Activated CD8-positive, alpha-beta memory T cell treated with anti-CD3 and anti-CD28 coated beads for 4 hours (primary cell): ENCODE measurements at places on chromosomes 1 and 21.

DNA sequence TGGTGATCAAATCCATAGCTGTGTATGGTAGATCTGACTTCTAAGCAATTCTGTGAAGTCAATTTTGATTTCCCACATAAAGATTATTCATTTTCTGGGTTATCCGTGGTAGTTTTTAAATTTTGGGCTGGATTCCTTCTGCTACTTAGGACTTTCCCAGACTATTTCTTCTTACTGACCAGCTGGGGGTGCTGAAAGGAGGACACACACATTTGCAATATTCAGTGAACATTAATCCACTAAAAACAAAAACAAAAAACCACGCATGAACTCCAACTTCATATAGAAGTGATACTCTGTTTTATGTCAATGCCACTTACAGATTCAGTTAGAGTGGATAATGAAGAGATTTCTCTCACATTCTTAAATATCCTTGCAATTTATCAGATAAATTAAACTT, 105.4 kb downstream of the KCTD3 start:
- no peak for DNase-seq

DNA sequence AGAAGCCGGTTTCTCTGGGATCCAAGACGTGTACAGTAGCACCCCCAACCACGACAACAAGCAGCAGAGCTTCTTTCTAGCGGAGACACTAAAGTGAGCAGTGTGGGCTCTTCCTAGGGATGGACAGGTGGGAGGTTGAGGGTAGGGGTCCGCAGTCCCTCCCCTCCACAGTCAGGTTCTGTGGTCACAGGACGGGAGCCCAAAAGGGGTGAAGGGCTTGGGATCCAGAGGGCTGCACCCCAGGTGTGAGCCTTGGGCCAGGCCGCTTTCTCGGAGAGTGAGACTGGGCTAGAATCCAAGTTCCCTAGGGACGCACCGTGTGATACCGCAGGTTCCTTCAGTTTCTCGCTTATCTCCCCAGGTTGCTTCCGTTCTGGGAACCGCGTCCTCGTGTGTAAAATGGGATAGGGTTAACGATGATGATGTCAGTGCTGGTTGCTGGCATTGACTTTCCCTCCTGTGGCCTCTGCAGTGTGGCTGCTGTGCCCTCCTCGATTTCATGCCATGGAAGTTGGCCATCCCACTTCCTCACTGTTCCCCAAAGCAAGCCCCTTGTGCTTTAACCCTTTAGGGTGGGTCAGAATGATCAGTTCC, 17.3 kb upstream of the SELENON start:
- no peak for DNase-seq

DNA sequence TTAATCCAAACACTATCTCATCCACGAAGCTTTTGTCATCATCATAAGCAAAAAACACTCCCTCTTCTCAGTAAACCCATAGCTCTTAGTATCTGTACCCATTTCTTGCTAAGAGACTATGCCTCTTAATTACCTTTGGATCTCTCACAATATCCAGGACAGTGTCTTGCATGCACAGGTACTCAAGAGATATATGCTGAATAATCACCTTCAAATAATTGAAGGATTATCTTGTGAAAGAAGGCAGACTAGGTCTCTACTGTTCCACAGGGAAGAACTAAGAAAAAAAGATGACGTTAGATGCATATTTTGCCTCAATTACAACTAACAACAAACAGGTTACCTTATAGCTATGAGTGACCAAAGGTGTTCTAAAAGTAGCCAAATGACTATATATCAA, 11.5 kb downstream of the FOXJ3 start:
- DNase-seq: no peak

- DNase-seq: no peak
Measured at GRCh38 chr1:60367532-60367931, 294.0 kb upstream of the C1orf87 start.

GRCh38 chr1:7885513-7886404, 32.9 kb upstream of the UTS2 start:
- DNase-seq: no peak

GRCh38 chr1:151444783-151445177, 14.5 kb downstream of the POGZ start:
- no peak for DNase-seq

- DNase-seq: no peak
Measured at GRCh38 chr1:94999456-95000131, 72.7 kb upstream of the CNN3 start.

DNA sequence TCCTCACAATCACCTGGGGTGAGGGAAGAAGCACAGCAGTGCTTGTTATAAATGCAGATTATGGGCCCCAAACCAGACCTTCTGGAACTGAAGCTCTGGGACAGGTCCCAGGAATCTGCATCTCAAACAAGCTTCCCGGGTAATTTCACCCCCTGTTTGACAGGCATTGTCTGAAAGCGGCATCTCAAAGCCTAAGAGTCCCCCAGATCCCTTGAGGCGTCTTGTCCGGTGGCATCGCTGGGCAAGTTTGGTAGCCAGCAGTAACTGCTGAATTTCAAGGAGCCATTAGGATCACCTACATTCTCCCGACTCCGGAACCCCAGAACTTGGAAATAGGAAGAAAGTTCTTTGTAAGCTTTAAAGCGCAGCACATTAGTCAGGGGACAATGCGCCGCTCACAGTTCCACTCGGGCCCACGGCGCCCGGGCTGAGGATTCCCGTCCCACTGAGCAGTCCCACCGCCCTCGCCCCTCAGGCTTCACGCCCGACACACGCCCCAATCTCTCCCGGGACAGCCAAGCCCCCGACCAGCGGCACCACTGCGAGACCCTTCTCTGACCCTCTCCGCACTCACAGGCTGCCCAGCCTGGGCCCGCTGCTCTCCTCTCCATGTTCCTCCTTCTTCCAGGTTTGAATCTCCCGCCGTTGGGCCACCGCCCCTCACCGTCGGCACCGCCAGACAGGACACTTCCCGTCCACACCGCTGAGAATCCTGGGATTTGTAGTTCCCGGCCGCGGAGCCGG, at the start of gene IQGAP3:
IQGAP3 (minus strand) TSS at position 647 of the 744 bp plus-strand sequence; CDS start at position 611, 36 bp downstream.
- peak; percentile 42 for DNase-seq

DNA sequence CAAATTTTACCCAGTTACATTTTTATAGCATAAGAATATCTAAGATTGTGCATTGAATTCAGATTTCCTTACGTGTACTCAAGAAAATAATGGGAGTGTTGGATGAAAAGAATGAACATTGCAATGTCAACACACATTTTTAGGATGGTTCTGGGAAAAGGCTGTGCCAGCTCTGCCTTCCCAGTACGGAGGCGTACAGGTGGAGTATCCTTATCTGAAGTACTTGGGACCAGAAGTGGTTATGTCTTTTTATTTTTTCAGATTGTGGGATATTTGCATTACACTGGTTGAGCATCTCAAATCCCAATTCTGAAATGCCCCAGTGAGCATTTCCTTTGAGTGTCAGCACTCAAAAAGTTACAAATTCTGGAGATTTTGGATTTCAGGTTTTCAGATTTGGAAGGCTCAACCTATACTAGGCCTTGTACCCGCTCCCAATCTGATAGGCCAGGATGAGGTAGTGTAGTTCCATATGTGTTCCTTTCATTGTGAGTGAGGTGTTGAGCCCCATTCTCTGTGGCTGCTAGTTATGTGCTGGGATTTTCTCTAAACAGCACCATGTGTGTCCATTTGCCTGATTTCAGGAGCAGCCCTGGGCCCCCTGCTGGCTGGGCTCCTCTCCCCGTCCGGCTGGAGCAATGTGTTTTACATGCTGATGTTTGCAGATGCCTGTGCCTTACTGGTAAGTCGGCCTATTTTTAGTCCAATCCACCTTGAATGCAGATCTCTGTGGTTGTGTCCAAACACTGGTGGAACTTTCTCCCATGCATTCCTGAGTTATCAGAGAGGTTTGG, 60.8 kb downstream of the SLC37A1 start:
- DNase-seq: no peak

GRCh38 chr1:28194326-28195035, 18.0 kb upstream of the PTAFR start:
- no peak for DNase-seq

DNA sequence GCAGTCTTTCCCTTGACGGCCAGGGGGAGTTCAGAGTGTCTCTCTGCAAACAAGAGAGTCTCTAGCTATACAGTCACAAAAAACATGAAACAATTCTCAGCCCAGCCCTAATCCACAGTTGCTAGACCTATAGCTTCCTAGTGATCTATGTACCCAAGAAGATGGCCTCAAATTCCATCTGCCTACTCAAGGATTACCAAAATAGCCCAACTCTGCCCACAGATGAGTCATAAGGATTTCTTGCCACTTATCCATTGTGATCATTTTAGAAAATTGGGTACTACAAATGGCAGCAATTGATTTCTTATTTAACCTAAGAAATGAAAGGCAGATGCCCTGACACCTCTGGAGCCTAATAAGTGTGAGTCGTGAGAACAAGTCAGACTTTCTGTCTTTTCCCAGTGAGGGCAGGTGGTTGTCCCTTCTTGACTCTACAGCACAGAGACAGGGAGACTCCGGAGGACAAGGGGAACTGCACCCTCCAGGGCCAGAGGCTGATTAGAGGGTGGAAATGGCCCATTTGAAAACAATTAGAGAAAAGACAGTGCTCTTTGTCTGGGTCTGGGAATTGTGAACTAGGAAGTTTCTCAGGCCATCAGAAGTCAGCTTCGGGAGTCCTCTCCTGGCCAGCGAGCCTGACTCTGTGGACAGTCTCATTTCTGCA, 65.4 kb downstream of the ABCA4 start:
- no peak for DNase-seq

GRCh38 chr21:21286170-21286798, 288.1 kb downstream of the NCAM2 start:
- no peak for DNase-seq

DNA sequence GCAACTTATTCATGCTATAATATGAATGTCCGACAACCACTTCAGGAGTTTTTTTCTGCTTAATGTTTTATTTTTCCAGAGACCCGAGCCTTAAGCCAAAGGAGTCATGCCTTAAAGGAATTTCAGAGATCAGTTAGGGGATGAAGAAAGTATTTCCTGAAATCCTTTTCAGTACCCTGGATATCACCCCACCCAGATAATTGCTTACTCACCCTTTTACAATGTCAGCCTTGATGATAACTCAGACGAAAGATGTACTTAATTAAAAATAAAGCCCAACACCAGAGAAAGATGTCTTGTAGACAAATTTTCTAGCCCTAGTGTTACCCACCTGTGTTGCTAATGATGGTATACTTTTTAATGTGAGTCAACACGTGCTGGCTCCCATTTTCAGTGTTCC, 124.1 kb downstream of the XCL2 start:
- no peak for DNase-seq

DNA sequence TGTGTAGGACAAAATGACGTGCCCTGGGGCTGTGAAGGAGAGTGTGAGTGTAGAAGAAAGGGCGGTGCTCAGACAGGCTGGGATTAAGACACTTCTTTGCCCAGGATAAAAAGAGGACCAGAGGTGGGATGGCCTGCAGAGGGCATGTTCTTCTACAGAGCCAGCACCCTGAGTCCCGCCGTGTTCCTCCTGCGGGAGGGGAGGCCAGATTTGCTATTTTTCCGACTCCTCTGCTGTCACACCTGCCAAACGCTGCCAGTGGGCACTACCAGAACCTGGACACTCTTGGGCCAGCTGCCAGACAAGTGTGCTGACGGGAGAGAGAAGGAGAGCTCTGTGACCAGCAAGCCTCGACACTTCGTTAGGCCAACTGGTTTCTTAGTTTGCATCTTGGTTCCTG, 206.4 kb downstream of the PLD5 start:
- no peak for DNase-seq

- no peak for DNase-seq
Measured at GRCh38 chr1:242005866-242006535, 7.1 kb upstream of the MAP1LC3C start.

DNA sequence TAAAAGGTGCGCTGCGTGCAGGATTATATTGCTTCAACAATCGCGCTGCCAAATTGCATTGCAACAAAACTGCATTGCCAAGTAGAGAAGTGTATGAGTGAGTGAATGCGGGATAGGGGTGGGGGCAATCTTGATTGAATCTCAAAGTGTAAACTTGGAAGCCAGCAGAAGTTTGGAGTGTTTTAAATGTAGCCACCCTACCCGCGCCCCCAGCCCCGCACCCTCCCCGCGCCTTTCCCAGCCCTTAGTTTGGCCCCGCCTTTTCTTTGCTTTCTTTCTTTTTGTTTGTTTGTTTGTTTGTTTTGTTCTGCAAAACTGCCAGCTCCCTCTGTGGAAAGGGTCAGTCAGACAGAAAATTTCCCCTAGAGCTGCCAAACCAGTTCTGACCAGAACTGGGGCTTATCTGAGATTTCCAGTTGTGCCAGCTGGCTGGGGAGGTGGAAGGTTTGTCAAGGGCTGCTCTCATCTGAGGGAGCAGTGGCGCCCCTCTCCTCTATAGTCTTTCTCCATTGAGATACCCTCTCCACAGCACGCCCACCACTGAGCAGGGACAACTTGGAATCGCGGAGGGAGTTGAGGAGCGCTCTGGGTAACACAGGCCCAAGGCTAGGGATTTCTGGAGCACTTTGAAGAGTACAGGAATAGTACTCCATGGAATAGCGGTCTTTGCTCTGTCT, 666 bp upstream of the BEND5 start:
- DNase-seq: no peak

DNA sequence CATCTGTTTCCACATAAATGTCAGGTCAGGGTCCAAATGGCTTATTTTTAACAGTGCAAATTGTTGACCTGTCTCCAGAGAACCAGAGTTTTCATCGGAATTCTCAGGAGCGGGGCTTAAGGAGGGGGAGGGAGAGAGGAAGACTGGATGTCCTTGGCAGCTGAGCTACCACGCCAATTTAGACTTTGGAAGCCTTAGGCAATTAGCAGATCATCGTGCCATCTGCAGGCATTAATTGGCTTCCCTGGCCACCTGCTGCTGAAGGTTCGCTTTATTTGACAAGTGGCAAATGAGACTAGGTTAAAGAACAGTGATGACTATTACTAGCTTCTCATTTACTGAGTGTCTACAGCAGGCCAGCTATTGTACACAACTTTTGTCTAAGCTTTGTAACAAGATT, 43.7 kb downstream of the HLX start:
- no peak for DNase-seq

- no peak for DNase-seq
Measured at GRCh38 chr21:36194024-36194423, 37.4 kb downstream of the DOP1B start.

GRCh38 chr1:78491451-78492071, 787 bp downstream of the PTGFR start:
- no peak for DNase-seq

DNA sequence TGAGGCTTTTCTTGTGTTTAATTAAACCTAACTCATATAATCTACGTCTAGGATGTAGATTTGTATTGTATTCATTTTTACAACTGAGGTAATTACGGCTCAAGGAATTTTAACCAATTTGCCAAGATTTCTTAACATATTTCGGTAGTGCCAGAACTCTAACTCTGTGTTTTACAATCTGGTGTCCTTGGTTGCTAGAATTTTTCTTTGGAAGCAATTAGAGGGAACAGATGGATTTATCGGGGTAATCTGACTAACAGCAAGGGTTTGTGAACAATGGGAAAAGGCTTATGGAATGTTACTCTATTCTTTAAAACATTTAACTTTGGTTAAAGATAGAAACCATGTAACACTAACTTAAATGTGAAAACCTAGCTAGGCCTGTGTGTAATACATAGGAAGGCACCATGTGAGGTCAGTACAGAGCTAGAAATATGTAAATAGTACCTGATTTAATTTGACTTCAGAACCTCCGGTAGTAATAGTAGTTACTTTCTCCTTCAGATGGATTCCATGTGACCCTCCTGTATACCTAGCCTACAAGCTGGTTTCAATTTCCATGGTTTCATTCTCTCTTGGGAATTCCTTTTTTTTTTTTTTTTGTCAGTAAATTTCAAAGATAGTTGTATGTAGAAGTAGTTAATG, 1.2 kb downstream of the MTF2 start:
- no peak for DNase-seq
